ENCODE measurements at places on chromosomes 6 and 20.

DNA sequence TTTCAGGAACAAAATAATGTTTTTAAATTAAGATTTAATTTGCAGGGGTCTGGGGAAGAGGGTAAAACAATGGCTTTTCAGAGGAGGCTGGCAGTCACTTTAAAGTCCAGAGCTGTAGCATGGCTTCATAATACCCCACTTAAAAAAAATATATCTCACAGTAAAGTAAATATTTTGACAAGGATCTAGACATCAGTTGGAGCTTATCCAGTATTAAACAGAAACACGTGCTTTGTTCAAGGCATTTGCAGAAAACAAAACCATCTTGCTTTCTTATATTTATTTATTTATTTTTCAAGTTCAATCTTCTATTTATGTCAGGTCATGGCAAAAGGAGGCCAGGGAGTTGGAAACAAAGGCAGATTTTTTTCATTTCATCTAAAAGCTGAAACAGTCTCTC is 53.3 kb upstream of the PRL start:
- DNase-seq: no peak

- no peak for DNase-seq
These were observed 383.9 kb downstream of the KIF16B start for GRCh38 chr20:16189371-16189770.

DNA sequence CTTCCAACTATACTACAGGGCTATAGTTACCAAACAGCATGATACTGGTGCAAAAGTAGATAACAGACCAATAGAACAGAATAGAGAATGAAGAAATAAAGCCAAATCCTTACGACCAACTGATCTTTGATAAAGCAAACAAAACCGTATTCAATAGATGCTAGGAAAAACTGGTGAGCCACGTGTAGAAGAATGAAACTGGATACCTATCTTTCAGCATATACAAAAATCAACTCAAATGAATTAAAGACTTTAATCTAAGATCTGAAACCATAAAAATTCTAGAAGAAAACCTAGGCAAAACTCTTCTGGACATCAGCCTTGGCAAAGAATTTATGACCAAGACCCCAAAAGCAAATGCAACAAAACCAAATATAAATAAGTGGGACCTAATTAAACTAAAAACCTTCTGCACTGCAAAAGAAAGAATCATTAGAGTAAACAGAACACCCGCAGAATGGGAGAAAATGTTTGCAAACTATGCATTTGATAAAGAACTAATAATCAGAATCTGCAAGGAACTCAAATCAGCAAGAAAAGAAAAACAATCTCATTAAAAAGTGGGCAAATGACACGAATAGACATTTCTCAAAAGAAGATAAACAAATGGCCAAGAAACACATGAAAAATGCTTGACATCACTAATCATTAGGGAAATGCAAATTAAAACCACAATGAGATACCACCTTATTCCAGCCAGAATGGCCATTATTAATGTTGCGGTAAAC is 109.8 kb downstream of the TAF4 start:
- no peak for DNase-seq

- no peak for DNase-seq
These were observed 113.0 kb downstream of the MANEA start for GRCh38 chr6:95690328-95690727.

- peak; percentile 54 for DNase-seq
These were observed 517.3 kb upstream of the PTCHD4 start for GRCh38 chr6:48628316-48628715.

GRCh38 chr20:52963131-52963530 is 9.0 kb upstream of the TSHZ2 start:
- DNase-seq: no peak

DNA sequence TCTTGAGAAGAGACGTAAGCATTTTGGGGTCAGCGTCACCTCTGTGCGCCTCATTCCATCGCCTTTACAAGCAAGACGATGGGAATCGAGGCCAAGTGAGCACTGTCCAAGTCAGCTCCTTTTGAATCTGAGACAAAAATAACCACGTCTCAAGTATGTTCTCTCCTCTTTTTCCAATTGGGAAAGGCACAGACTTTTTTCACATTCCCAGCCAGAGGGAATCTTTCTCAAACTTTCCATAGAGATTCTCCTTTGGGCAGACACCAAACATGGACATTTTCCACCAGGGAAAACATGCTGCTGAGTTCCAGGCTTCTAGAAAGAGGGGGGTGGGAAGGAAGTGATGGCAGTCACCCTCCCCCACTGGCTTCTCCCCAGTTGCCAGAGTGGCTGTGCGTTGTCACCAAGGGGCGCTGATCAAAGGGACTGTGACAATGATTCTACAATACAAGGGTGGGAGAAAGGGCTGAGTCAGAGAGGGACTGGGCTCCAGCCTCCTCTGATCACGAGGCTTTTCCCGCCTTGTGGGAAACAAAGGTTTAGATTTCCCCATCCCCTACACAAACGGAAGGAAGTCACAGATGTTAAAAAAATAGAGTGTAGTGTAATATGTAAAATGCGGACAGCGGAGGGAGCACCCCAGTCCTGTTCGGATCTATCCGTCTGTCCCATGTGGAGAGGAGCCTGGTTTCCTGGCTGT is 281.9 kb upstream of the RNF24 start:
- peak; percentile 9 for DNase-seq

GRCh38 chr20:9215539-9215938 is 146.7 kb downstream of the PLCB4 start:
- no peak for DNase-seq

DNA sequence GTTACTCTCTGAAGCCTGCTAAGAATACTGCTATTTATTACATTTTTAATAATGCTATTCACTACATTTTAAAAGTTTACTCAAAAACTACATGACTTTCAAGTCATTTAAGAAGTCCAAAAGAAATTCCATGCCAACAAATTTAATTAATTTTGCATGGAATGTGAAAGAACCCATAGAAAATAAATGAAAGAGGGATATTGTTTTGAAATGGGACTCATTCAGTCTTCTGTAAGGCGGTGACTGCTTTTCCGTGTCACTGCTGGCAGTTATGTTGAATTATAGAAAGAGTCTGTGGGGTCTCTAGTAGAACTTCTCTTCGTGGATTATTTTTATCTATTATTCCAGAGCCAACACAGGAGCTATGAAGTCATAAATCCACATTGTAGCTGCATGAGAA is 211.2 kb downstream of the LAMA2 start:
- DNase-seq: no peak

GRCh38 chr20:47974234-47974878 is 189.1 kb upstream of the SULF2 start:
- DNase-seq: no peak

GRCh38 chr6:41072836-41073202 is at the start of gene NFYA:
Gene NFYA (plus strand): TSS chr6:41072974. CDS start chr6:41079090, 6,116 bp downstream.
- peak; percentile 98 for DNase-seq

- no peak for DNase-seq
These were observed 16.7 kb upstream of the DEF6 start for GRCh38 chr6:35280903-35281302.

- DNase-seq: no peak
These were observed 29.5 kb upstream of the IFNGR1 start for GRCh38 chr6:137248702-137249101.

- no peak for DNase-seq
These were observed 121.4 kb upstream of the TCF21 start for GRCh38 chr6:133767357-133767970.

GRCh38 chr6:137589067-137589848 is 95.1 kb upstream of the OLIG3 start:
- peak; percentile 7 for DNase-seq

DNA sequence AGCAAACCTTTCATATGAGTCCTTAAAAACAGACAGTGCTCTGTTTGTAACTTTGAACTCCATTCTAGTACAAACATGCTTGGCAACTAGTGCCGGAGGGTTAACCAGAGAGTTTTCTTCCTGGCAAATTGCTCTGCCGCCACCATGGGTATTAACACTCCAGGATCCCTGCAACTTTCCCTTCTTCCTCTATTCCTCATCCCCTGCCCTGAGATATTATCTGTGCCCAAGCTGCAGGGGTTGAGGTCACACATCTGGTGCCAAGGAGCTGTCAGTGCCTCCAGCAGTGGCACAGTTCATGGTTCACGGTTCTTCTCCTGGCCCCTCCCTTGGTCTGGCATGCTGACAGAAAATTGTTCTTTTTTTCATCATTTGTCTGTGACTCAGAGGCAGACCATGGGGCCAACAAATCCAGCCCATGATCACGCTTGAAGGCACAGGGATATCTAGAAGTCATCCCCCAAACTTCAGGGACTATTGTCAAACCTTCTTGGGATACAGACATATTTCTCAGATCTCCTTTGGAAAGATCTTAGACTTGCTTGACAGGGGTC is 77.5 kb downstream of the ATXN1 start:
- peak; percentile 79 for DNase-seq

- DNase-seq: no peak
These were observed 89.4 kb upstream of the ISM1 start for GRCh38 chr20:13131688-13132087.

- DNase-seq: no peak
These were observed 23.5 kb downstream of the PLAGL2 start for GRCh38 chr20:32183947-32184635.

DNA sequence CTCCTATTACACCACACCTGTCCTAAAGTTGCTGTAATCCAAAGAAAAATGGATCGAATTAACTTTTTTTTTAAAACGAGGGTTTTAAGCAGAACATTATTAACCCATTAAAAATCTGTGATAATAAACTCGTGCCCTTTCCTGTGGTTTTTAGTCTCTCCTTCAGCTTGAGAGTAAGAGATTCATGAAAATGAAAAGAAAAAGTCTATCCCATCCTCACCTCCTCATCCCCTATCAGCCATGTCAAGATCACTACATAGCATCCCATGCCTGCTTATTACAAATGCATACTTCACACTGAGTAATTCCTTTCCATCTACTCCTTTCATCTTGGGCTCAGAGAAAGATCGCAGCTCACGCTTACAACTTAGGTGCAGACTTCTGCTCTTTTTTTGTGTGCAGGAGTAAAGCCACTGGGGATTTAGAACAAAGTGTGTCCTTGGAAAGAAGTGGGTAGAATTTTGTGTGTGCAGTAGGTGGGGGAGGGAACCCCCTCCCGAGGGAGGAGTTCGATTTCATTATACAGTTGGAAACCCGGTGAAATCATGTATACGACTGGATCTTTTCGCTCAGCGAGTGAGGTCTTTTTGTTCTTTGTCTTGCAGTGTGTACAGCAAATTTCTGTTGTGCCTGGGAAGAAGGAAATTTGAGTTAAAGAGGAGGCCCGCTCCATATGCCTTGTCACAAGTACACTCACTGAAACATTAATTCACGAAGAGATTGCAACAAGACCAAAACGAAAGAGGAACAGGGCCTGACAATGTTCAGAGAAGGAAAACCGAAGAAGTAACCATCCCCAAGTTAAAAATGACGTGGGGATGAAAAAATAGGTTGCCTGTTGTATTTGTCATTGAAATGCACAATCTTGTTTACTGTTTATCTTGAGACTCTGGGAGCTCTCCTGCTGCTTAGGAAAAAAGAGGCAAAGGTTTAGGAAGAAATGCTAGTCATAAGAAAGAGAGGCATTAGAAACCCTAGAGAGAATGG is 146.5 kb upstream of the ZNF217 start:
- peak; percentile 36 for DNase-seq

- no peak for DNase-seq
These were observed 268.5 kb upstream of the ECI2 start for GRCh38 chr6:4403828-4404227.

- DNase-seq: peak; percentile 3
These were observed 15.7 kb upstream of the POU5F1 start for GRCh38 chr6:31186052-31186734.

DNA sequence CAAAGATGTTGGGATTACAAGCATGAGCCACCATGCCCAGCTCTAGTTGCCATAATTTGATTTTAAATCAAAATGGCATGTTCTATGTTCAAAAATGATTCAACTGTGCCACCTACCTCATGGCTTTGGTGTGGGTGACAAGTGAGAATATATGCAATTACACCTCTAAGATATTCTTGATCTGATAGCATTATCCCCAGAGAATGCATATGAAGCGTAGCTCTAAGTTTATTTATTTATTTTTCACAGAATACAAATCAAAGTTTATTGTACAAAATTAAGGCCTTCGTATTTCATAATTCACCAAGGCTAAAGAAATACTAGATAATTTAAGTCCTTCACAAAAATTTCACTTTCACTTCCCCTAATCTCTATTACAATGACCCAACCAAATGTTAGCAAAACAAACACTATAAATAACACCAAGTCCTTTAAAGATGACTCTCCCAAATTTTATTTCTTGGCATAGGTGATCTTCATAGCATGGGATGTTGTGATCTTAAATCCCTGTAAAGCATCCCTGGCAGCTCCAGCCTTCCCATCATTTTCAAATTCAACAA is 205.9 kb upstream of the TAB2 start:
- DNase-seq: no peak

GRCh38 chr6:1212919-1213318 is 99.0 kb upstream of the FOXQ1 start:
- no peak for DNase-seq

DNA sequence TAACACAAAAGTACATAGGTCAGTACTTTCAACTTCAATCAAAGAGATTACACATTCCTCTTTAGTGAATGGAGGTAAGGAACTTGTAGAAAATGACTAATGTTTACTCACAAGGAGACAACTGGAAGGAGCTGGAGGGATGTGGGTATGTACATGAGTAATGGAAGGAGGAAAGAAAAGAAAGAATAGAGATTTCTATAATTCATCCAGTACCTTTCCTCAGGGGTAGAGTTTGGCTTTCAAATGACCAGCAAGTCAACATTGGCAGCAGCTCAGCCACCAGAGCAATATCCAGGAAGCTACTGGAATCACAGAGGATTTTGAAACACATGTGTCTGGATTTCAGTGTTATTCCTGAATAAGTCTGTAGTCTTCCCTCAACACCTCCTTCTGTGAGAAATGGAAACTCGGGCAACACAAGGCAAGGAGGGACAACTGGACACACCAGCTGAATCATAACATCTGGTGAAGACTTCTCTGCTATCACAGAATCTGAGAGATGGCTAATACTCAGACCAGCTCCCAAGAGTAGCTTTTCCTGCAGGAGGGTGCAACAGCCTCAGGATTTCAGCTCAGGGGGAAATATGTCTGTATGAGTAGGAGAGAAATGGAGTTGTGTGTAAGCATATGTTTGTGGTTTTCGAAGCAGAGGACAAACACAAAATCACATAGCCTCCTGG is 98.8 kb downstream of the HAO1 start:
- DNase-seq: peak; percentile 85

- peak; percentile 54 for DNase-seq
These were observed 625 bp upstream of the ECHDC1 start for GRCh38 chr6:127343809-127344659.

GRCh38 chr6:83847179-83847578 is 6.0 kb upstream of the RIPPLY2 start:
- DNase-seq: no peak
